Prostate gland (tissue), 2 donors: ENCODE measurements at places on chromosomes 1 and 21.

- no peaks in the 10 kb centered on the region for H3K4me1 ChIP-seq
- H3K27me3 ChIP-seq: no peaks in the 10 kb centered on the region
- no peaks in the 10 kb centered on the region for H3K36me3 ChIP-seq
- DNase-seq: peak; percentile 16
- H3K27ac ChIP-seq: peak overlapping the region; percentile 56
- H3K4me3 ChIP-seq: no peak overlapping the region
Measured at GRCh38 chr1:9371391-9371935, 78.8 kb downstream of the SPSB1 start.

GRCh38 chr1:245133995-245134715, 20.6 kb upstream of the KIF26B start:
- no peaks in the 10 kb centered on the region for H3K27me3 ChIP-seq
- no peaks in the 10 kb centered on the region for H3K36me3 ChIP-seq
- no peak overlapping the region for H3K4me3 ChIP-seq

GRCh38 chr1:203287109-203287893, 18.0 kb upstream of the BTG2 start:
- H3K36me3 ChIP-seq: no peaks in the 10 kb centered on the region
- peak overlapping the region; percentile 65 for H3K27ac ChIP-seq
- H3K27me3 ChIP-seq: no peaks in the 10 kb centered on the region
- peaks cover 10% of the 10 kb centered on the region for H3K4me1 ChIP-seq
- no peak overlapping the region for H3K4me3 ChIP-seq

DNA sequence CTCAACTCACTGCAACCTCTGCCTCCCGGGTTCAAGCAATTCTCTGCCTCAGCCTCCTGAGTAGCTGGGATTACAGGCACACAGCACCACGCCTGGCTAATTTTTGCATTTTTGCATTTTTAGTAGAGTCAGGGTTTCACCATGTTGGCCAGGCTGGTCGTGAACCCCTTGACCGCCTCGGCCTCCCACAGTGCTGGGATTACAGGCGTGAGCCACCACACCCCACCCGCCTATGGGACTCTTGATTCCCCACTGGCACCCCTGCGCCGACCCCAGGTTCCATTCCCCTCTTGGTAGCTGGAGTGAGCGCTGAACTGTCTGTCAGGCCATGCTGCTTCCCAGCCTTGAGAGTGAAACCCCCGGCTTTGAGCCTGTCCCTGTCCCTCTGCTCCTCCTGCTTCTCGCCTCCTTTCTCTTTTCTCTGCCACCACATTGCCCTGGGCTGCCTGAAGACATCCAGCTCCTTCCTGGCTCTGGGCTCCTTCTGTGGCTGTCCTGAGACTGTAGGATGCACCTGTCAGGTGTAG, 48.8 kb downstream of the IER5 start:
- no peak overlapping the region for H3K4me3 ChIP-seq
- no peaks in the 10 kb centered on the region for H3K4me1 ChIP-seq
- no peak overlapping the region for H3K27ac ChIP-seq
- no peaks in the 10 kb centered on the region for H3K36me3 ChIP-seq

DNA sequence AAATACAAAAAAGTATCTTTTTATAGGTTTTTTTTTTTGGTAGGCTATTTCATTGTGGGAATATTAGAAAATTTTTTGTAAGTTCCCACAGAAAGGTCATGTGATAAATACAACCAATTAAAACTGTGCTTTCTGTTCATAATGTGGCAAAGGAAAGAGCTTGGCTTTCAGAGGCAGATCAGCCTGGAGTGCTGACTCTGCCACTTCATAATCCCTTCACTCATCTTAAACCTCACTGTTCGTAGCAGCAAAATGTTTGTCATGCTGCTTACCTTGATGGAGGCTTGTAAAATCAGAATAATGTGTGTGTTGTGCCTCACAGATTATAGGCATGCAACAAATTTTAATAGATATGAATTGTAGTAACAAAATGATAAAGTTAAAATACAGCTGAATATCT, 176.8 kb downstream of the ZP4 start:
- no peak for DNase-seq
- H3K36me3 ChIP-seq: no peaks in the 10 kb centered on the region
- no peaks in the 10 kb centered on the region for H3K27me3 ChIP-seq
- H3K4me1 ChIP-seq: no peaks in the 10 kb centered on the region
- H3K4me3 ChIP-seq: no peak overlapping the region
